ENCODE measurements at places on chromosomes 3 and 15.

GRCh38 chr3:103672346-103672745, 1237.5 kb downstream of the ZPLD1 start:
- DNase-seq: no peak

DNA sequence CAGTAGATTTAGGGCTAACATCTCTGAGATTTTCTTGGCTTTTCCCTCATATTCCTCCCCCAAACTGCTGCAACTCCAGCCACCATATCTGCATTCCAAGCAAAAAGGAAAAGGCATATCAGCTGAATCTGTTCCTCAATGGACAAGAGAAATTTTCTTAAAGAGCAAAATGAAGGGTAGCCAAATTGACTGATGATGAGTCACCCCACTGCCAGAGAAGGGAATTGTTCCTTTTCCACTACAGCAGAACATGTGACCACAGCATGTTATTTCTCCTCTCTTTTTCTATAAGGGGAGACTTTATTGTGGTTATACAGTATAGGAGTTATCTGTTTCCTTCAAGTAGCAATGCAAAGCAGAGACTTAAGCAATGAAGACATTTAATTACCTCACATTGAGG, 172.5 kb downstream of the MTHFS start:
- DNase-seq: peak; percentile 46

GRCh38 chr15:48806151-48806550, 4.7 kb downstream of the CEP152 start:
- DNase-seq: peak; percentile 57

GRCh38 chr3:149459491-149460059, 14.9 kb upstream of the TM4SF4 start:
- DNase-seq: no peak

- no peak for DNase-seq
Observed at GRCh38 chr3:65971293-65972252, 67.1 kb downstream of the MAGI1 start.

- DNase-seq: peak; percentile 7
Observed at GRCh38 chr3:8220291-8220690, 281.3 kb upstream of the LMCD1 start.

GRCh38 chr15:50864873-50865272, 43.6 kb upstream of the AP4E1 start:
- no peak for DNase-seq

- DNase-seq: no peak
Observed at GRCh38 chr3:117549716-117550115, 840.1 kb downstream of the TUSC7 start.

DNA sequence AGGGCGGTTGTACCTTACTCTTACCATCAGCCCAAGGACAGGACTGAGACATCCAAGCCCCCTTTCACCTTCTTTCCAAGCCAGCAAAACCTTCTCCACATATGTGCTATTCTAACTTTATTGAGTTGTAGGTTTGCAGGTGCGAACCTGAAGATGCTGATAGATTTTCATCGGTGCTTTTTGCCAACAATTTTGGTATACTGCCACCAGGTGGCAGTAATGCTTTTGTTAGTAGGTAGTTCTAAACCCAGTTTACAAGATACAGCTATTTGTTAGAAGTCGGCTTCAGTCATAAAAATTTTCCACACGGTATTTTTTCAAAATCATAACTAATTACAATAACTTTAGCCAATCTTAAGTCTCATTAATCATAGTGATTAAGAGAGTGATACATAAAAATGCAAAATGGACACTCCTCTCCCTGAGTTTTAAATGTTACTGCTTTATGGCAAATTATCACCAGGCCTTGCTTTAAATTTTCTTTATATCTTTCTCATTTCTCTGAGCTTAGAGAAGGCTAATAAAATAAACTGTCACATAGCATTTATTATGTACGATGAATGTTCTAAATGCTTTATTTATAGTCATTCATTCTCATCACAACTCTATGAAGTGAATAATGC, 636 bp downstream of the TBC1D21 start:
- peak; percentile 58 for DNase-seq

DNA sequence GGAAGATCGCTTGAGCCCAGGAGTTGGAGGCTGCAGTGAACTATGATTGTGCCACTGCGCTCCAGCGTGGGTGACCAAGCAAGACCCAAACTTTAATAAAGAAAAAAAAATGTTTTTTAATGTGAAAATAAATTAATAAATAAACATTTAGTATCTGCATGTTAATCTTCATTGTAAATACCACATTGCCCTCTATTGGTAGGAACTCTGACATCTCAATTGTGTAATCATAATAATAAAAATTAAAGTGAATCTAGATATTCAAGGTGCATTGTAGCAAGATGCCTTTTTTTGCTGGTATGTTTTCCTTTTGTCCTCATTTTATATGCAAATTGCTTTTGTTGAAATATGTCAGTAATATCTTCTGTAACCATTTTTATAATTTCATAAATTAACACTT, 95.0 kb upstream of the LIMD1 start:
- DNase-seq: peak; percentile 72

GRCh38 chr3:47227678-47228077, 54.9 kb downstream of the KIF9 start:
- no peak for DNase-seq

- no peak for DNase-seq
Observed at GRCh38 chr15:30992249-30992864, 929 bp upstream of the MTMR10 start.

- DNase-seq: no peak
Observed at GRCh38 chr3:44513513-44513912, 36.0 kb upstream of the ZNF445 start.

- DNase-seq: peak; percentile 52
Observed at GRCh38 chr3:24123596-24123995, 178.5 kb downstream of the NR1D2 start.

DNA sequence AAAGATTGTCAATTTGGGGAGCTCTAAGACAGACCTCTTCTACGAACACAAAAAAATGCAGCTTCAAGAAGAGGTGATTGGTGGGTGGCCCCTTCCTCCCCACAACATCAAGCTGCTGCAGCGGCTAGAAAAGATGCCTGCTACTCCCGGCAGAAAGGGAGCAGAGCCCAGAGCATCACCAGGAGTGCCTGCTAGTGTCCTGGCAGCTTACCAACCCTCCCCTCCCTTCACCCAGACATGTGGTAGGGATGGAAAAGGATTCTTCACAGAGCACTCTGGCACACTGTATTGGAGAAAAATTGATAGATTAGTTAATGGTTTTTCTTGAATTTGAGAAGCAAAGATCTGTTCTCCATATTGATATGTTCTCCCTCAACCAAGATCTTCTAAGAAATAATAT, 10.8 kb downstream of the IP6K1 start:
- DNase-seq: peak; percentile 23

- no peak for DNase-seq
Observed at GRCh38 chr15:43256341-43256740, 10.4 kb downstream of the TGM5 start.

DNA sequence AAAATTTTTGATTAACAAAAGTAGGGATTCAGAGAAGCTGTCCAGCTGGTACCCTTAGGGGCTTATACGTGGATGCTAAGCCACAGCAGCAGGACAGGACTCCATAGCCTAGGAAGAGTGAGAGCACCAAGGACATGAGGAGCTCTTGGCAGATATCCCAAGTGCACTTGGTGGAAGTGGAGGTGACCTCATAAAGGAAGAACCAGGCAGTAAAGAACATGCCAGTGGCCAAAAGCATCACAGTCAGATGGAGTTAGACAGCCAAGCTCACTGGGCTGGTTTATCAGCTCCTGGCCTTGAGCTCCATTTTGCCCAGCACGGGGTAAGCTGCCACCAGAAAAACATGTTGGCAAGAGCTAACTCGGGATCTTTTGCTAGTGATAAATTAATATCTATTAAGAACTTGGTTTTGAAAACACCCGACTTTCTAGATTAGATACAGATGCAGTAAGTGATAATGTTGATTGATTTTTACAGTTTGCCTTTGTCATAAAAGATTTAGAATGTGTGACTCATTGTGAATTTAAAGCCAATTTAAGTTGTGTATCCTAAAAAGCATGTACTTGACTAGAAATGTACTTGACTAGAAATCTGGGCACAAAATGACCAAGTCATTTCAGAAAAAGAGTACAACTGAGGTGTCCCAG, 108.0 kb downstream of the CMSS1 start:
- DNase-seq: peak; percentile 86

- DNase-seq: no peak
Observed at GRCh38 chr3:69649120-69650065, 89.9 kb upstream of the MITF start.

DNA sequence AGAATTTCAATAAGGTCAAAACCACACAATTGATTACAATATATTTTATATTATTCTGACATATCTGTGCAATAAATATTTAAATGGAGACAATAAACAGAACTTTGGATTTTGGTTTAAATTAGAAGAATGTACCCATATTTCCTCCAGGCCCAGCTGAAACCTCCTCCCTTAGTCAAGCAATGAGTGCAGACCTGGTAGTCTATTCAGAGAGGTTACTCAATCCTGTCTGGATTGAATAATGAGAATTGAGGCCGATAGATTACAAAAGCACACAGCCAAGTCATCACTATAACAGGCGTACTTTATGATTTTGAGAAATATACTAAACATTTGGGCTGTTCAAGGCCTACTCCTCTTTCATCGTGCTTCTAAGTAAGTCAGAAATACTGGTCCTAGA, 114.5 kb upstream of the STRIT1 start:
- peak; percentile 74 for DNase-seq

DNA sequence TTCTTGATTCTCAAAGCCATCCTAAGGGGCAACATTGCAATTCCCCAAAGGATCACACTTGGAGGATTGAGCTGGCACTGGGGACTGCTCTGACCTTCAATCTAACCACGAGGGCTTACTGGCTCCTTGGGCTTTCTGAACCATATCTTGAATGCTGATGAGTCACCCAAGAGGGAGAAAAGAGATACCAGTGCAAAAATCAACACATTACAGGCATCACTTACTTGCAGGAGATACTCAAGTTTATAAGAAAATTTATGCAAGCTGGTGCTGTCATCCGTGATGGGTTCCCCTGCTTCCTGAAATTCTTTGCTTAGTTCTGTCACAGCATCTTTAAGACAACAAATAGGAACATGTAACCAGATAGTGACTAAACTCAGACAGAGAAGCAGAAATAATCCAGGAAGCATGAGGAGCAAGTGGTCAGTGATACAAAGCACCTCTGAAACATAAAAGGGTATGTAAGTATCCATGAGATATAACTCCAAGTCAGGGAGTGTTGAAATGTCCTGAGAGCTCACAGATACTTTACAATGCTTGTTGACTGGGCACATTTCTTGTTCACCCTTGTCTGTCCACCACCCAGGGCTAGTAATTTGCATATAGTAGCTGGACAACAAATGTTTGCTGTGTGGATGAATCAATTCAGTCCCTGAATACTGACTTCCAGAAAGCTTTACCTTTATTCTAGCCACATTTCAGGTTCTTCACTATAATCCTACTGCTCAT, 14.1 kb downstream of the FYCO1 start:
- DNase-seq: no peak

DNA sequence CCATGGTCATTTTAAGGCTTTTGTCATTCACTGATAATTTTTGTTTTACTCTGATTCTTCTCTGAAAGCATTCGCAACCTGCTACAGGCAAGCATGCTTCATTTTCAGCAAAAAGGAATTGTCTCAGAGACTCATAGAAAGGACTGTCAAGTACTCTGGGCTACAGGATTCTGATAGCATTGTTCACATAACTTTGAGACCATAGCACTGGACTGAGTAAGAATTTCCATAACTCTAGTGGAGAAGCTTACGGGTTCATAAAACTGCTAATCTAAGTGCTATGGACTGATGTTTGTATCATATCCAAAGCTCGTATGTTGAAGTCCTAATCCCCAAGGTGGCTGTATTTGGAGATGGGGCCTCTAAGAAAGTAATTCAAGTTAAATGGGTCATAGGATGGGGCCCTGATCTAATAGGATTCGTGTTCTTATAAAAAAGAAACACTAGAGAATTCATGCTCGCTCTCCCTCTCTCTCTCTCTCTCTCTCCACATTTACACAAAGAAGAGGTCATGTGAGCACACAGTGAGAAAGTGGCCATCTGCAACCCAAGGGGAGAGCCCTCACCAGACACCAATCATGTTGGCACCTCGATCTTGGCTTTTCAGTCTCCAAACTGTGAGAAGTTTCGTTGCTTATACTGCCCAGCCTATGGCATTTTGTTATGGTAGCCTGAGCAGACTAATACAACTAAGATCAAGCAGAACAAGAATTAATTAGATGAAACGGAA, 60.4 kb downstream of the CRYGS start:
- no peak for DNase-seq

DNA sequence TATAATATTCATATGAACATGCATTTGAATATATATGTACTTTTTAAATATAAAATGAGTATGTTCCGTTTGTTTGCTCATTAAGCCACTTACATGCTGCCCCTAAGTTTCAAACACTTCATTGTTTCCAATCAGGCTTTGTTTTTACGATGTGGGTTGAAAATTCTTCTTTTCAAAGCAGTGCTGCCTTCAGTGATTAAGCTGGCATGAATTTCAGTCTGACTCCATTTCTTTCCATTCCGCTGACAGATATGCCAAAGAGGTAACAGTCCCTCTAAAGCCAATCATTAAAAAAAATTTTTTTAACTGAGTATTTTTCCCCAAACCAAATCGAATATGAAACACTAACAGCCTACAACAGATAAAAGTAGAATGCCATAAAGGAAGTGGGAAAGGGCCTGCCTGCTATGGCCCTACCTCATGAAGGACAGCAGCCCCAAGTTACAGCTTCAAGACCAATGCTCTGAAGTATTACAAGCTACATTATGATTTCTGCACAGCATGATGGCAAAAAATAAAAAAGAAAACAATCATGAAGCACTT, 40.0 kb downstream of the DCUN1D1 start:
- DNase-seq: no peak

- DNase-seq: no peak
Observed at GRCh38 chr3:25349828-25350724, 78.0 kb upstream of the RARB start.

DNA sequence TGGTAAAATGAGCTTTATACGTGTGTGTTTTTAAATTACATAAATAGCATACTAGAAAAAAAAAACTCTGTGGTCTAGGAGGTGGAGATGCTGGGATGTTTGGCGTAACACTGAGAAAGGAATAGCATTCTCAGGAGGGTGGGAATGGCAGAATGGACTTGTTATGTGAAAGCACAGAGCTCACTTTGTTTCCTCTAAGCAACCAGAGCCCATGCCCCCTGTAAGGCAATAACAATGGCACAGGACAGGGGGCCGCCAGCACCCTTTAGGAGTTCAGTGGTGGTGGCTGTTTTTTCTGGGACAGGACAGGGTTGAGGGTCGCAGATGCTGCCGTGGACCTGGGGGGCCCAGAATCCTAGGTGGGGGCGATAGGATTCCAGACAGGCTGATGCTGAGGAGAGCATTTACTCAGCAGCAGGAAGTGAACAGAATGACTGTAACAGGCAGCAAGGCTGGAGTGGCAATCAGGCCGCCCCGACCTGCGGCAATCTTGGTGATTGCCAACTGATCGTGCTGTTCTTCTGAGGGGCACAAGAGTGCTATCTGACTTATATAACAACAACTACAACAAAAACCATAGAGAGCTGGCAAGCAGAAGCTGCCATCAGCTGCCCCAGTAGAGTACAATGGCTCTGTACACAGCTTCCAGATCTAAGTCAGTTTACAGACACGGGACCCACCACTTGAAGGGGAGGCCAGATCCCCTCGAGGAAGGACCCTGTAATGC, 160.4 kb downstream of the UACA start:
- no peak for DNase-seq

- no peak for DNase-seq
Observed at GRCh38 chr15:30940359-30940758, 36.6 kb downstream of the FAN1 start.

- no peak for DNase-seq
Observed at GRCh38 chr15:101244889-101245668, 6.8 kb downstream of the CHSY1 start.
